Activated T-helper 2 cell treated with anti-CD3 and anti-CD28 coated beads, Interferon-gamma antibody, Interleukin-2, Interleukin-4, amounts not matched to agents 10 μg/mL and 5 μg/mL and 100 μg/mL, durations not matched to agents 14 hours and 24 hours and 36 hours (primary cell): ENCODE measurements at places on chromosomes 12 and 14. TPM values are rescaled to one million over a fixed set of nuclear protein-coding genes. Genes with fewer than 3 reads are reported as not detected.

DNA sequence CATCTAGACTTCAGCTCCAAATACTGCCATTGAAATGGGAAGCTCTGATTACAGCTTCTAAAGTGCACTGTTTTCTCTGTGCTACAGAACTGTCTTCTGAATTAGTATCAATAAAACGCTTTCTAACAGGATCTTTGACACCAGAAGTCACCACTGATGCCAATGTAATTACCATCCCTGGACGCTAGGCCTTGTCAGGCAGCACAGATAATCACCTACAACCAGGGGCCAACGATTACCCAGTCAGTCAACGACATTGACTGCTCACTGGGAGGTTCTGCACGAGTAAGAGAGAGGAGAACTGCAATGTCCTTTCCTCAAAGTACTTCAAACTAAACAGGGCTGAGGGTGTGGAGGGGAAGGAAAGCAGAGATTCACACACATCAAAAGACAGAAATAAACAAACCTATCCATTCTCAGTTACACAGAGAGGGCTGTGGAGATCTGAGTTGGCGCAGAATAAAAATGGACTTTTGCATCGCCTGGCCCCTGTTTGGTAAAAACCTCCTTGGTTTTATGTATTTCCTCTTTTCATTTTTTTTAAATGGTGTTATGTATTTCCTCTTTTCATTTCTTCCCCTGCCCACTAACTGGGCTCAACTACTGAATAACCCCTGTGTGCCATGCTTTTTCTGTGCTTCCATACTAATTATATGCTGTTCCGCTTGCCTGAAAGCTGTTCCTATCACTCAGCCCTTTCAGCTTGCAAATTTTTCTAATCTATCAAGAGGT lies 492.2 kb downstream of the APAF1 start:
- no peaks in the 10 kb centered on the region for H3K4me1 ChIP-seq
- H3K36me3 ChIP-seq: no peaks in the 10 kb centered on the region
- no peak overlapping the region for H3K27ac ChIP-seq
- H3K27me3 ChIP-seq: no peaks in the 10 kb centered on the region
- no peak overlapping the region for H3K4me3 ChIP-seq

DNA sequence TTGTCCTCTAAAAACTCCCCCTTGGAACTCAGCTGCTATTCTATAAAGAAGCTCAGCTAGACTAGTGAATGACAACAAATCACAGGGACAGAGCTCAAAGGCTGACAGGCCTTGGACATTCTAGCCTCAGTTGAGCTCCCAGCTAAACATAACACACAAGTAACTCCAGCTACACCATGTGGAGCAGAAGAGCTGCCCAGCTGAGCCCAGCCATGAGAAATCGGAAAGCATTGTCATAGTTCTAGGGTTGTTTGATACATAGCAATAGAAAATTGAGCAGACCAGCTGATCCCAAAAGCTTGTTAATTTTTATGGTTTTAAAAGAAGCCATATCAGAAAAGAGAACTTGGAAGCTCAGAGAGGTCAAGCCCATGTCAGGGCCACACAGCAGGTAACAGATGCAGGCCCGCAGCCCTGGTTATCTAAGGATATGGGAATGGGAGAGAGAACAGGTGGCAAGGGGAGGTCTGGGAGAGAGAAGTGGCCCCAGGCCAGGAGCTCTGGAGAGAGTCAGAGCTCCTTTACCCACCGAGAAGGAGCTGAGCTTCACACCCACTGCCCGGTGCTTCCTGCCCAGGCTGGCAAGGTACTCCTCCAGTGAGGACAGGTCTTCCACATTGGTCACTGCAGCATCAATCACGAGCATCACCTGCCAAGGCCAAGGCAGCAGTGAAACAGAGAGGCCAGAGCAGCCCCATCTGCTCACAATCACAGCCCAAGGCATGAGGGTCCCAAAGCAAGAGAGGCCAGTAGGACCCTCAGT lies 2.9 kb downstream of the NGB start:
- H3K27me3 ChIP-seq: peaks cover 43% of the 10 kb centered on the region
- no peak overlapping the region for H3K4me3 ChIP-seq
- DNase-seq: no peak
- H3K4me1 ChIP-seq: no peaks in the 10 kb centered on the region

DNA sequence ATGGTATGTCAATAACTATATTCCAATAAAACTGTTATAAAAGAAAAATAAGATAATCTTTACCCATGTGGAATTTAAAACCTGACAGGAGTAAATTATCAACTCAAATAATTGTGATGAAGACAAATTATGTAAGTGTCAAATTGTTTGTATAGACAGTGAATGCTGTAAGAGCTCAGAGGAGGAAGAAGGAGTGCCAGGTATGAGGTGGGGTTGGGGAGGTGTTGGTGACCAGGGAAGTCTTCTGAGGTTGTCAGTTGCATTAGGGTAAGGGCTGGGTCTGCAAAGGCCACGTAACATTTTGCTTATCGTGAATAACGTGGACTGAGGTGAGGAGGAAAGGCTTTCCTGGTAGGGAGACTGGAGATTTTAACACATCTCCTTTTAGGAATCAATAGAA lies 2.5 kb upstream of the MAX start:
- H3K27ac ChIP-seq: no peak overlapping the region
- no peak overlapping the region for H3K4me3 ChIP-seq
- H3K4me1 ChIP-seq: peaks cover 30% of the 10 kb centered on the region
- DNase-seq: no peak

DNA sequence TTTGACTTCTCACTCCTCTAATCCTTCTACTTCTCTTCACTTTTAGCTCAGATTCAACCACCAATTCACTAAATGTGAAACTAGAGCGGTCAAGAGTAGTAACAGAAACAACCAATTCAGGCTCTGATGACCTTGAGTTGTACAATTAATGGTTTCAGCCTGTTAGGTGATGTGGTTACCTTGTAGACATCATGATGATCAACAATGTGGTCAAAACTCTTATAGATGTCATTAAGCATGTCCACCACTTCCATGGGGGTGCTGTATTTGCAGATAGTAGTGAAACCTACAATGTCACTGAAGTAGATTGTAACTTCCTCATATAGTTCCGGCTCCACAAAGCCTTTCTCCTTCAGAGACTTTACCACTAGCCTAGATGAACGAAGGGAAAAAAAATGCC lies 54.1 kb upstream of the PLBD1 start:
- DNase-seq: no peak
- H3K27me3 ChIP-seq: peaks cover 8% of the 10 kb centered on the region
- no peak overlapping the region for H3K4me3 ChIP-seq
- no peak overlapping the region for H3K27ac ChIP-seq
- peaks cover 3% of the 10 kb centered on the region for H3K4me1 ChIP-seq

DNA sequence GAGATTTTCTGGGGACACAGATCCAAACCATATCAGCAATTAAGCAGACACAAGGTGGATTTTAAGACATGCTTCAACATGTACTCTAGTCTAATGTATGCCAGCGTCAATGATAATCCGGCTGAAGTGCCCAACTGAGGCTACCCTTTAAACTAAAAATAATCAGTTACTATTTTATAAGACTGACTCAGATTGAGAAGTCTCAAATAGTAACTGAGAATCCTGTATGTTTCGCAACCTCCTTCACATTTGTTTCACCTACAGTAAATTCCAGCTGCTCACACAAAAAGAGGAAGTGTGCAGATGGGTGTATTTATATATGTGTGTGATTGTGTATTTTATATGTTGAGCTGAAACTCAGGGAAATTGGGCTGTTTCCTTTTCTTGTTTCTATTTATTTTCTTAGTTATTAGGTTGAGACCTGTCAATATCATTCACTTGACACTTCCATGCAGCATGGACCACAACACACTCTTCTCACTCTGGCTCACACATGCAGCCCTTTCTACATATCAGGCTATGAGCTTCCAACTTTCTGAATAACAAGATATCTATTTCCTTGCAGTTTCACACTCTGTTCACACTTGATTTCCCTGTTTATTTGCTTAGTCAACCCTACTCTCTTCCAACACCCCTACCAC lies 1224.9 kb upstream of the TMEM132C start:
- no peak for DNase-seq
- H3K4me3 ChIP-seq: no peak overlapping the region
- no peaks in the 10 kb centered on the region for H3K4me1 ChIP-seq
- H3K27ac ChIP-seq: no peak overlapping the region
- no peaks in the 10 kb centered on the region for H3K27me3 ChIP-seq

- peaks cover 10% of the 10 kb centered on the region for H3K4me1 ChIP-seq
- no peak overlapping the region for H3K27ac ChIP-seq
- H3K36me3 ChIP-seq: no peaks in the 10 kb centered on the region
- DNase-seq: no peak
- peaks cover 46% of the 10 kb centered on the region for H3K27me3 ChIP-seq
- H3K4me3 ChIP-seq: no peak overlapping the region
These were observed 18.8 kb downstream of the SLC24A4 start for GRCh38 chr14:92341791-92342190.

Gene KLHL33
- 0.07 TPM in 1 of 2 replicates, not detected in the other for total RNA-seq
